Activated T-cell treated with anti-CD3 and anti-CD28 coated beads, Interleukin-2, amount 50 U/mL, for 1 hour (primary cell): ENCODE measurements at places on chromosomes 7 and 10.
A peak's percentile ranks its signal among the peaks of the same experiment; 100 is the strongest.

DNA sequence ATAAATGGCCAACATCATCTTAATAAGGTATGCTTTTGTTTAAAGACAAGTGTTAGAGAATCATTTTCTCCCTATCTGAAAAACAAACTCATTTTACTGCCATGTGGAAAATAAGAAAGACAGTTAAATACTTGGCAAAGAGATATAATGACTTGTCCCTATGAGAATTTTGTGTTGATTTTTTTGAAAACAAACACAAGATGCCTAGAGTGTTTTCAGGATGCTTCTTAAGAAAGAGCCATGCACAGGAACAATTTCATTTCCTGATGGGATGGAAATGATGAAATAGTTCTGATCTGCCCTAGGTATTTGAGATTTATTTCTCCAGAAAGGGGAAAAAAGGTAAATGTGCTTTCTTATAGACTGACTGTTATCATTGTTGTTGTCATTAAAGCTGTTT is 237.5 kb upstream of the GNAI1 start:
- no peak for DNase-seq

GRCh38 chr7:8597565-8597964 is 164.2 kb downstream of the NXPH1 start:
- DNase-seq: no peak

DNA sequence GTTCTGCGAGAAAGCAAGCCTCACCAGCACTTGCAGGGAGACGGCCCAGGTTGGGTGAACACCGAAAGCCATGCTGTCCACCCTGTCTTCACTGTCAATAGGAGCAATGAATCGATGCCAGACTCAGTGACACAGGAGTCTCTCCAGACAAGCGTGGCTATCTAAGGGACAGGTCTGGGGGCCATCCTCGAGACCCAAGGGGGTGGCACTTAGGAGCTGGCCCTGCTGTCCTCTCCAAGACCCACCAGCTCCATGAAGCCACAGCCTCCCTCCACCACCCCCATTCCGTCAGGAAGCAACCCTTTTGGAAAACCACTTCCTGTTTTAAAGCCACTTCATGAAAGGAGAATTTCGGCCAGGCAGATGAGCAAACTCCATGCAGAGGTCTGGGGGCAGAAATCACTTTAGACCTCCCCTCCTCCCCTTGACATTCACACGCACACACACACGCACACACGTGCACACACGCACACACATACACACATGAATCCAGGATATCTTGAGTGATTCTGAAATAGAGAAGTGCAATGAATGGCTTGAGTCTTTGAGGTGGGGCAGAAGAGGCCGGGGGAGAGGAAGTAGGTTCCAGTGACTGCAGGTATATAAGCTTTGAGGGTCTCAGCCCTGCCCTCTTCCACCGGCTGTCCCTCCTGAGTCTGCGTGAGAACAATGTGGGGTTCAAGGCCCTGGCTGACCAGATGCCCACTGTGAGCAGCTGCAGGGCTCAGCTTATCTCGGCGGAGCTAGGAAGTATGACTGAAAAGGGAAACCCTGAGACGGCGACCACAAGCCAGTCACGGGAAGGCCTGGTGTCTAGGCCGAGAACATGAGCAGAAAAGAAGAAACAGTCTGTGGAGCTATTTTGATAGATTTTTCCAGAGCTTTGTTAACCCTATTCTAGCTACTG is 25.0 kb downstream of the RGS10 start:
- peak; percentile 69 for DNase-seq

GRCh38 chr7:134200970-134201369 is 73.8 kb downstream of the LRGUK start:
- DNase-seq: no peak

DNA sequence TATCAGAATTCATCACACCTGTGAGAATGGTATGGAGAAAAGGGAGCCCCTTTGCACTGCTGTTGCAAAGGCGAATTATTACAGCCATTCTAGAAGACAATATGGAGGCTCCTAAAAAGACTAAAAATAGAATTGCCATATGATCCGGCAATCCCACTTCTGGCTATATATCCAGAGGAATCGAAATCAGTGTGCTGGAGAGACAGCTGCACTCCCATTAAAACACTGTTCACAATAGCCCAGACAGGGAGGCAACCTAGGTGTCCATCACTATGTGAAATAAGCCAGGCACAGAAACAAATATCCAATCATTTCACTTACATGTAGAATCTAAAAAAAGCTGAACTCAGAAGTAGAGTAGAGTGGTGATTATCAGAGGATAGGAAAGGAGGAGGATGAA is 26.0 kb upstream of the GJD4 start:
- DNase-seq: no peak

DNA sequence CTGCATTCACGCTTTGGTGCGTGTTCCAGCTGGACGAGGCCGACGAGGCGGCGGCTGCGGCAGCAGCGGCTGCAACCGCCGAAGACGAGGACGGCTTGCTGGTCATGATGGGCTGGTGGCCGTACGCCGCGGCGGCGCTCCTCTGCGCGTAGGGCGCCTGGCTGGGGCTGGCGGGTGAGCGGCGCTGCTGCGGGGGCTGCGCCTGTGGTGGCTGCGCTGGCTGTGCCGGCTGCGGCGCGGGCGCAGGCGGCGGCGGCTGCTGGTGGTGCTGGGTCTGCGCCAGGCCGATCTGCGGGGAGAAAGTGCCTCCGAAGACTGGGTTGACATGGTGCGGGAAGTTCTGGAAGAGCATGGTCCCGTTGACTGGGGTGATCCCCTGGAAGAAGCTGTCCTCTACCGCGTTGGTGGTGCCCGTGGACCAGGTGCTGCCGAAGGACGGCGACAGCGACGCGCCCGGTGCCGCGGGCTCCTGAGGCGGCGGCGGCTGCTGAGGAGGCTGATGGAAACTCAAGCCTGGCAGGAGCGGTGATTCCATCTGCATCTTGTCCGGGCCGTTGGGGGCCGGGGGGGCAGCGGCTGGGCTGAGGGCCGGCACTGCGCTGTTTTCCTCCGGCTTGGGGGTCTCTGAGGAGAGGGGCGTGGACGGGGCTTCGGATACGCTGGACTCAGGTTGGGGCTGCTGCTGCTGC is 51.1 kb downstream of the CPEB3 start:
- peak; percentile 61 for DNase-seq

DNA sequence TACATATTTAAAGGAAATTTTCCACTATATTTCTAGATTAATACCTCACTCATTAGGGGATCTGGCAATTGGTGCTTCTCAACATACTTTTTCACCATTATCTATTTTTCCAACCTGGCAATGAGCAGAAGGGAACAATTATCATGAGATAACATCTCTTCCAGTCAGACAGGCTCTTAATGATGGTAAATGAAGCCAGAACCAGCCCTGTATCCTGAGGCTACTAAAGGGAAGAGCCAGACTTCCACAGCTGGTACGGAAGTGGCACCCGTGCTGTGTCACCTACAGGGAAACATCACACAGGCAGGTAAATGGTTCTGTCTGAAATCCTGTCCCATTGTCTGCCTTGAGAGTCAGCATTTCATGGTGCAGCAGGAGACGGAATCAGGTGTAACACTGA is 75.9 kb downstream of the ELMO1 start:
- no peak for DNase-seq

DNA sequence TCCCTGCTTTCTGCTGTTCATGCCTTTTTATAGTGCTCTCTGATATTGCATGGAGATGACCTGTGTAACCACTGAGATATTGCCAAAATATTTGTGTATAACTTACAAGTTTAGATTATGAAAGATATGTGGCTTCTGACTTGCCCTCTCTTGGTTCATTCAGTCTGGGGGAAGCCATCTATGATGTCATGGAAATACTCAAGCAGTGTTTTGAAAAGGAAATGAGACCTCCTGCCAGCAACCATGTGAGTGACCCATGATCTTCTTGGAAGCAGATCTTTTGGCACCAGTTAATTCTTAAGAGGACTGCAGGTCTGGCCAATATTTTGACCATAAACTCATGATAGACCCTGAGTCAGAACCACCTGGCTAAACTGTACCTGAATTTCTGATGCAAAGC is 183.0 kb downstream of the THSD7A start:
- no peak for DNase-seq

GRCh38 chr7:78018641-78019446 is 220.3 kb downstream of the PHTF2 start:
- DNase-seq: no peak

GRCh38 chr7:93146472-93147141 is 1.6 kb downstream of the SAMD9L start:
- no peak for DNase-seq

DNA sequence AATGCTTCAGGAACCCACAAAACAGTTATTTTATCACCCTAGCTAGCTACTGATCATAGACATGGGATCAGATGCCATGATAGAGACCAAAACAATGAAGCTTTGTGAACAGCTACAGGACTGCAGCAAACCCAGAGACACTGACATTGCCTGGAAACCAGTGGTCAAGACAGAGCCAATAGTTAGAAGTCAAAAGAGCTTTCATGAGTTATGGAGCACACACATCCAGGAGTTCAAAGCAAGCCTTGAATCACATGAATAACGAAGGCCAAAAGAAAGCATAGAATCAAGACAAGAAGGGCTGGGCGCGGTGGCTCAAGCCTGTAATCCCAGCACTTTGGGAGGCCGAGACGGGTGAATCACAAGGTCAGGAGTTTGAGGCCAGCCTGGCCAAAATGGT is 34.5 kb upstream of the GSAP start:
- DNase-seq: no peak

DNA sequence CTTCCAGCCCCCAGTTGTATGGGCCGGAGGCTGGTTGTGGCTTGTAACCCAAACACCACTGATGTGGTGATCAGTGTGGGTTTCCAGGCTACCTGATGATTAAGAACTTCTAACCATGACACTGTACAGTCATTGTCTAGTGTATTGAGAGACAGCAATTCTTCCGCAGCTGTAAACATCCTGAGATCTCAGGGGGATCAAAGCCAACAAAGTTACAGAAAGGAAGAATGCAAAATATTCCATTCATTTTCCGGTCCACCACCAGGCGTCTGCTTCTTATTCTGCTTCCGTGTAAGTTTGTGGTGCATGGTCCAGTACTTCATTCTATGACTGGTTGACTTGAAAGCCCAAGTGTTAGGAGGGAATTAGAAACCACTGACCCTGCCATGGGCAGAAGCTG is 10.3 kb upstream of the GLI3 start:
- DNase-seq: no peak

GRCh38 chr7:149871576-149871975 is 2.2 kb upstream of the ATP6V0E2 start:
- DNase-seq: no peak

GRCh38 chr10:30842894-30843293 is 188.8 kb downstream of the ZNF438 start:
- no peak for DNase-seq

DNA sequence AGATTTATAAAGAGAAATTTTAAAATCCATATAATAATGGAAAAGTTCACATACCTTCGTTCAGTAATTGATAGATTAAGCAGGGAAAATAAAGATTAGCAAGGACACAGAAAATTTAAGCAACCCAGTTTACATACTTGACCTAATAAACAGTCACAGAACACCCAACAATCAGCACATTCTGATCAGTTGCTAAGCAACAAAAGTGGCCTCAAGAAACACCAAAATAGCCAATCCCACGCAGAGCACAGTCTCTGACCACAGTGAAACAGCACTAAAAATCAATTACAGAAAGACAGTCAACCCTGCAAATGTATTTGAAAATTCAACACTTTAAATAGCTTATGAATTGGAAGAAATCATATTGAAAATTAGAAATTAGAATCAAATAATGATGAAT is 39.3 kb upstream of the DRGX start:
- DNase-seq: no peak

DNA sequence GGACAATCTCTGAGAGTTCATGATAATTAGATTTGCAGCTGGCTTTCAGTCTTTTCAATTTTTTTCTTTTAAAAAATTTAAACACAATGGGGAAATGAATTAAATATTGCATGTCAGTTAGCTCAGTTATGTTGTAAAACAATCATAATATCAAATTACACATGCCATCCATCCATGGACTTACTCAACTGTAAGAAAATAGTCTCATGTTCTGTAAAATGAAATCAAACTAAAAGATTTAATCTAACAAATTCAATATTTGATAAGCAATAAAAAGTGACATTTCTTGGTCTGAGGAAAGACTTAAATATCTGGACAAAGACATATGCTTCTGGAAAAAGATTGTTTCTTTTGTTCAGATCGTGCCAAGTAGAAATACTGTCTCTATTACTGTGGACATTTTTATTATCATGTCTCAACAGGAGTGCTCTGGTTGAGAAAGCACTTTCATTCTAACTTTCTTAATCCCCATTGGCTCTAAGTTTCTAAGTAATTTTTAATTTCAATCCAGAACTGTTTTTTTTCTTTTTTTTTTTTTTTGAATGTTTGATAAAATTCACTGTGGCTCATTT is 179.2 kb upstream of the FAM3C start:
- no peak for DNase-seq

DNA sequence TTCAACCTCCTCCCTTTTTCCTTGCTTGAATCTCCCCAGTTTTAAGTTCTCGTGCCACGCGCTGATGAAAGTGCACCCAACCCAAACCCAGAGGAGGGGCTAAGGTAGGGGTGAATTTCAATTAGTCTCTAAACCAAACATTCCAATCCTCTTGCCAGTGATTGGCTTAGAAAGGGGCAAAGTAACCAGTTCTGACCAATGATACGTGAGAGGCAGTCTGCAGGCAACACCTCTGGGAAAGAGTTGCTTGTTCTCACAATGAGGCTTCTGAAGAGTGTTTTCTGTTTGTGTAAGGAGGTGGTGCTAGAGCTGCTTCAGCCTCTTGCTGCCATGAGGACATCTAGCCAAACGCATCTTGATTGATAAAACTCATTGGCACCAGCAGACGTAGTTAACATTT is 21.8 kb downstream of the SLC35G1 start:
- DNase-seq: no peak

DNA sequence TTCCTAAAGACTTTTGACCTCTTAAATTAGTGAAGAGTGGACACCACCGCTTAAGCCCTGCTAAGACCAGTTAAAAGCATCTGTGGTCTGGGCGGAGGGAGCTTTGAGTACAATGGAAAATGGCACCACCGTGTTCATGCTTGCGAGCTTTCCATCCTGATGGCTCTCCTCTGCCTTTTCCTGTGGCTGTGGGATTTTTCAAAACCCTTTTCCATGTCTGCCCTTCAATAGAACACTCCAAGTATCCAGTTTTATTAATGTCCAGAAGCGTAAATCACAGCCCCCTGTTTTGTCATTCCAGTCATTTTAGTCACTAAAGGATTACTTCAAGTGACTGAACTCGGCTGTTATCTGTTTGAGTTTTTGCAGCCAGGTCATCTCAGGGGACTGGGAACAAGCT is 181.8 kb downstream of the MGMT start:
- no peak for DNase-seq

DNA sequence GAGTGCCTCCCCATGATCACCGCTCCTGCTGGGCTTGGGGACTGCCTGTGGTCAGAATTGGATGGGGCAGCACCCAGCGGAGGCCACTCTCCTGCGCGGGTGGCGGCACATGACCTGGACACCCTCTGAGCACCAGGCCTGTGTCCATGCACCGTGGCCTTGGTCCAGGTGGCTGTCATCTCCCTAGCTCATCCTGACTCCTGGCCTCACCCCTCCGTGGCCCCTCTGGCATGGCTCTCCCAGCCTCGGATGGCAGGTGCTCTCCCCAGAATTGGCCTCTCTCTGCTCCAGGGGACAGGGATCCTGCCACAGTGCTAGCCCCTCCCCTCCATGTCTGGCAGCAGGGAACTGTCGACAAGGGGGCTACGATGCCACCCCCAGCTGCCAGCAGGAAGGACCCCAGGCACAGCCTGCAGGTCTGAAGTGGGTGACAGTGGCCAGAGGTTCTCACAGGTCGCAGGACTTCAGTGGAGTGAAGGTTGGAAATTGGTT is 37.2 kb upstream of the BTBD16 start:
- DNase-seq: no peak

GRCh38 chr10:52779541-52780390 is 7.2 kb upstream of the MBL2 start:
- no peak for DNase-seq
